GM04503 (cell line): ENCODE measurements at places on chromosomes 2 and 18.

DNA sequence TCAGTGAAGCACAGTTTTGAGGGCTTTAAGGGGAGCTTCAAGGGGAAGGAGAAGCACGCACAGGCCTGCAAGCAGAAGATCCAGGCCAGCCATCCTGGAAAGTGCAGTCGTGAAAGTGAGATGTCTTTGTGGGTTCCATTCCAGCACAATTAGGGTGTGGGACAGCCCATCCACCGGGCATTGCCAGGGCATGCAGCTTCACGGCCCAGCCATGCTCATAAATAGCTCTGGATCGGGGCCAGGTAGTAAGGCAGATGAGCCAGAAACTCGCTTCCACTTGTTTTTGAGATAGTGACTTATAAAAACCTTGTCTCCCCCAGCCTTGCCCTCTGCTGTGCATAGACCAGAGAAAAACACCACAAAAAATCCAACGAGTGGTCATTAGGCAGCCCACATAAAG lies 21.0 kb downstream of the KDSR start:
- no peak for DNase-seq

DNA sequence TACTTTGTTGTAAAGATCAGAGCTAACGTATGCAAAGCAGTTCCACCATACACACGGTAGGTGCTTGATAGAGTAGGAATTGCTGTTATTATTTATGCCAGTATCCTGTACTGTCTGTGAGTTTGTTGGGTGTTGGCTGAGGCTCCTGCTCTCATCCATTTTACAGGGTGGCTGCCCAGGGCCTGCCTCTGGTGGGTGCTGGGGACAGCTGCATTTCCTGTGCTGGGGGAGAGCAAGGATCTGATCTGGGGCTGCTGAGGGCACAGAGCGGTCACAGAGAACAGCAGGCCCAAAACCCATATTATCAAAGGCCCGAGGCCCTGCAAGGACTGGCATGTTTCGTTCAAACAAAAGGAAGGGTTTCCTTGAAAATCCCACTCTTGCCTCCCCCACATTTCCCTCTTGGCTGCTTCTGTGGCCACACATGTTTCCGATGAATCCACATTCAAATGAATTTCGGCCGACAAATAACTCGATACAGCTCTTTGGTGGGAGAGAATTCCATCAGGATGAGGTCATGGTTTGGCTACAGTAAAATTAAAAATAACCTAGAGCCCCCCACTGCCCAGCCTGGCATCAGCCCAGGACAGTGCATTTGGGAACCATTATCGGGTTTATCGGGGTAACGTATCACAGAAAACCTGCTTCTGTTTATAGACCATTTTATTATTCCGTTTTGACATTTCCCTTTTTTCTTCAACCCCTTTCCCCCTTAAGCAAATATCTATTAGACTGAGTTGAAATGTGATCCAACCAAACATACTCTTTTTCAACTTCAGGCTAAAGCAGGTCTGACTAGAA lies 143.4 kb downstream of the CYRIA start:
- DNase-seq = no peak

DNA sequence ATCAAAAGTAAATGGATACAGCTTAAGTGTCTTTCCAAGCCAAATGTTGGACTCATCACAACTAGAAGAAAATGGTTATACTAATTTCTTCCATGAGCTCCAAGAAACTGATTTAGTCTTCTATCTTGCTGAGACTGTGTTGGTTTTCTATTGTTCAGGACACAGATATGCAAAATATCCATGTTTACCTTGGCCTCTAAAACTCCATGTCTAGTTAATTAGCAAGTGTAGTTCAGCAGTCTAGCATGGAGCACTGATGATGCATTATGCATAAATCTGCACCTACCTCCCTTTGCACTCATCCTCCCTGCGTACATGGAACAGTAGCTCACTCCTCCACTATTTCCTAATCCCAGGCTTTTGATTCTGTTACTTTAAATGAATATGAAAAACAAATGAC lies 731.4 kb upstream of the CHAC2 start:
- DNase-seq = peak; percentile 66

DNA sequence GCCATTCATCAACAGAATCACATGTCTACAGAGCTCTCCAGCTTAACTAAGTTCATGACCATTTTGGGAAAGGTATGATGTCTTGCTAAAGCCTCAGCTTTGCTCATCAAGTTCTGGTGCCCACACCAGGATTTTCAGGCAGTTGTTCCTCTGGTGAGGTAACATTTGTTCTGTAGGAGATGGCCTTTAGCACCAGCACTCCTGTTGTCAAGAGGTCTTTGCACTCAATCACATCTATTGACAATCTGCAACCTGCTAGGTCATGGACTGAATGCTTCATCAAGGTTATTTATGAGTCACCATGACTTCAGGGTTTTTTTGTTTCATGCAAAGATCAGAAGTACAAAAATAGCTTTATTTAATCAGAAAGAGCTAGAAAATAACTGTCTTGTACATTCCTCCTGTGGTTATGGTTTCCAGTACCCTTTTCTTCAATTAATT lies 36.6 kb upstream of the VIT start:
- DNase-seq = no peak

DNA sequence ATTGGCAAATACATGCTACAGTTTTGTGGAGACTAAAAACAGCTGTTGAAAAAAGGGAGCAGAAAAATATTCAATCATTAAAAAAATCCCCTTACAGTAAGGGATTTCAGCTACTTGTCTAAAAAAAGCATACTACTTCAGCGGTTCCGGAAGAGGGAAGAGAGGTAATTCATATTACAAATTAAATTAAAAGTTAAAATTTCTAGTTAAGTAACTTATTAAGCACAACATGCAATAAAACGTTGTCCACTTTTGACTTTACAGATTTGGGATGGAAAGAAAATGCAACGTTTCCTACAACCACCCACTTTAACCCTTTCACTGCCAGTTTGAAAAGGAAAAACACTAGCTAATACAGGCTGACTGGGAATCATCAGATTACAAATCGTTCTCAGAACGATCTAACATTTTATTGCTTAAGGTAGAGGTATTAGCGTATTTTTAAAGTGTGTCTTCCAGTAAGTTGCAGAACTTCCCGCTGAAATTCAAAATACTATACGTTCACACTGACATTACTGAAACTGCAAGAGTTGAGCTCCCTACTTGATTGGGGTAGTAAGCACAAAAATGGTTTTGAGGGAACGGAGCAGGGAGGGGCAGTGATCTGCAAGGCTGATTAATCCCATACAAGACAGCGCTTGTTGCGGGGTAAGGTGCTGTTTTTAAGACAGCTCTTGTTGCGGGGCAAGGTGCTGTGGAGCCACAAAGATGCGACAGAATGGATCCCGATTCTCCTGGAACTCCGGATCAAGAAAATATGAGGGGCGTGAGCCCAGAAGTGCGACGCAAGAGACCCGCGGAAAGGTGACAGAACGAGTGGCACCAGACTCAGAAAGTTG lies 743 bp downstream of the HADHA start:
- DNase-seq = no peak
